ENCODE measurements at places on chromosomes 4 and X.
A peak's percentile ranks its signal among the peaks of the same experiment; 100 is the strongest.

GRCh38 chr4:117137145-117137544 is 51.8 kb upstream of the TRAM1L1 start:
- no peak for DNase-seq

GRCh38 chrX:48918643-48919340 is at the start of gene PIM2:
Gene PIM2, minus strand, starts transcription at chrX:48919024. Its CDS starts 190 bp downstream, at chrX:48918834.
- DNase-seq: peak; percentile 70

GRCh38 chr4:2041239-2042130 is 17.6 kb upstream of the NAT8L start:
- peak; percentile 64 for DNase-seq

DNA sequence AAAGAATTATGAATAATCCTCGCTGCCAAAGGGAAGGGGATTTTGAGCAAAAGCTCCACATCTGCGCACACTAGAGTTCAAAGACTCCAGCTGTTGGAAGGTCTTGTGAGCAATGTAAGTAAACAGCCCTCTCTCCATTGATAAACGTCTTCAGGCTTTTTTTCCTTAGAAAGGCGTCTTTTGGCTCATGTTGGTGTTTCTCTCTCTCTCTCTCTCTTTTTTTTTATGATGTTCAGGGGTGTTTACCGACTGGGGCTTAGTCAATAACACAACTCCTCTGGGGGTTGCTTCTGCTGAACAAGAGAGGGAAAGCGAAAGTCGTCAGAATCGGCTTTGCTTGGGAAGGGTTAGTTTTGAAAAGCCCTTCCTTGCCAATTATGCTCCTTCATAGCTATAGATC is 53.2 kb upstream of the C1QTNF7 start:
- DNase-seq: no peak

- no peak for DNase-seq
These were observed 61.5 kb downstream of the SORCS2 start for GRCh38 chr4:7253837-7254236.

- no peak for DNase-seq
These were observed 16.3 kb upstream of the PLCXD1 start for GRCh38 chrX:264634-265455.

GRCh38 chr4:75634281-75634680 is 4.0 kb upstream of the CDKL2 start:
- no peak for DNase-seq
